ENCODE measurements at places on chromosomes 7 and 10. TPM values are rescaled to one million over a fixed set of nuclear protein-coding genes. Genes with fewer than 3 reads are reported as not detected.
A peak's percentile ranks its signal among the peaks of the same experiment; 100 is the strongest.

The SPOCK2 gene
- 158 TPM for total RNA-seq

The GPR146 gene
- 4.7 TPM for total RNA-seq

- no peak for DNase-seq
Observed at GRCh38 chr7:17902599-17902998, 37.7 kb downstream of the SNX13 start.

DNA sequence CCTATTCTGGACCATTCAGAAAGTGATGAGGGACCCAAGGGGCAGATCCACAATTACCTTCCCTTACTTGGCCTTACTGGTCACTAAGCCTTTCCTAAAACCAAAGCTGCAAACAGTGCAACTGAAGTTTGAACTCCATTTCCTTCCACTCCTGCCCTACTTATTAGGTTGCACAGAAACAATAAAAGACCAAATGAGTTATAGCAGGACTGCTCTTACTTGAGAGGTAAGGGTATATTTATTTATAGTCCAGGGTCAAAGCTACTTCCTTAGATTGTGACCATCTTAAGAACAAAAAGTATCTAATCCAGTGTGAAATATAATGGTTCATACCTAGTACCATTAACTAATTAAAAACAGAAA lies 27.0 kb downstream of the CDK6 start:
- DNase-seq, result no peak

GRCh38 chr7:27191161-27191731 lies 6.2 kb upstream of the HOXA11 start:
- DNase-seq, result no peak

- DNase-seq, result no peak
Observed at GRCh38 chr10:119222966-119223386, 15.6 kb downstream of the GRK5 start.

DNA sequence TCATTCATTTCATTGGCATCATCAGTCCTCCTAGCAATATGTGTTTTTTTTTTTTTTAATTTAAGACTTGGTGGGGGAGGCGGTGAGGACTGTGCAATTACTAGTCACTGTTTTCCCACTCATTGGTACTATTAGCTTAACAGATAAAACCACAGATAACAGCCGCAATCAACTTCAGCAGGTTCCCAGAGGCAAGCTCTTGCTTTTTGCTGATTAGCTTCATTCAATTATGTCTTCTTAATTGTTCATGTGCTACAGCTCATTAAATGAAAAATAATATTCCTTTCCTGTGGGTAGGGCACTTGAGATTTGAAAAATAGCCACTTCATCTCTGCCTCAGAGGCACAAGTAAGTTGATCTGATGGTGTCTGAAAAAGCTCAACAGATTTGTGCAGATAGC lies 215.5 kb downstream of the PCDH15 start:
- DNase-seq, result no peak

DNA sequence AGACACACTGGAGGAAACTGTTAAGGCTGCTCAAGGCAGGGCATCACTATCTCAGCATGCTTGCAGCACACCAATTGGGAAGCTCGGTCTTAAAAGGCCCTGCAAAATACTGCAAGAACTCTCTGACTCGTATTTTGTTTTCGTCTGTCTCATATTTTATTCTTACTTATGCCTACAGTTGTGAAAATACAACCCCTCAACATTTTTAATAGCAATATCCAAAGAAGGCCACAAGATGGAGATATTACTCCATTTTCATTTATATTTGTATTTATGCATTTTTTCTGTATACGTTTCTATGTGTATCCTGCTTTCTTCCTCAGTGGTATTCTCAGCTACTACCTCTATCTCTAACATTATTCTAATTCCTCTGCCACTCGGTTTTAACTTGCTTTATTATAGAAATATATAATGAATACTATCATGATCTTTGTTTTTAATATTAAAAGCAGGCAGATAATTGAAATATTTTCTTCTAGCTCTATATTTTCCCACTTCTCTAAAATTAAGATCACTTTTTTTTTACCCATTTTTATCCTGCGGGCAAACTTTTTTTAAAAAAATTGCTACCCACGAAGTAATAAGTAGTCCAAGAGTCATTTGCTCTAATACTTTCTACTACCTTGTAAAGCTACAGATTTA lies 10.0 kb downstream of the DNAJC1 start:
- DNase-seq, result no peak

- no peak for DNase-seq
Observed at GRCh38 chr7:44380831-44381493, 55.6 kb upstream of the CAMK2B start.

GRCh38 chr10:88253128-88253527 lies 330.0 kb downstream of the RNLS start:
- no peak for DNase-seq

DNA sequence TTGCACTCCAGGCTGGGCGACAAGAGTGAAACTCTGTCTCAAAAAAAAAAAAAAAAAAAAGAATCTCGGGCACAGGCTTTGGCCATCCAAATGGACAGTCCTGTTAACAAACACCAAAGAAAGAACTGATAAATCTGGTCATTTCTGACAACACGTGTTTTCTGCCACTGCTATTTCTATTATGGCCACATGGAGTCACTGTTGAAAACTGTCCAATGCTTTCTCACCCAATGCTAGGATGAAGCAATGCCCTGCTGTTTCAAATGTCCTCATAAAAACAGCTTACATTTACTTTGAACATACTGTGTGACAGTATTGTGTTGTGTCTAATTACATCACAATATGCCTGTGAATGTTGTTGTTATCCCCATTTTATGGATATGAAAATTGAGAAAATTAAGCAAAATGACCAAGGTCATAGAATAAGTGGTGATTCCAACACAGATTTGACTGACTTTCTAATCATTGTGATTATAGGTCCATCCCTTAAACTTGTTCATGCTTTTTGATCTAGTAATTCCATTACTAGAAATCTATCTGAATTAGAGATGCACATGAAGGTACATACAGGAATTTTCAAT lies 19.9 kb upstream of the MAP3K8 start:
- DNase-seq, result no peak

- DNase-seq, result no peak
Observed at GRCh38 chr7:44377681-44378421, 52.5 kb upstream of the CAMK2B start.

- DNase-seq, result peak; percentile 71
Observed at GRCh38 chr7:2715341-2716231, 27.6 kb downstream of the AMZ1 start.

GRCh38 chr7:131164025-131164925 lies 163.4 kb upstream of the MKLN1 start:
- DNase-seq, result no peak

GRCh38 chr7:54961391-54961790 lies 57.4 kb upstream of the EGFR start:
- no peak for DNase-seq

DNA sequence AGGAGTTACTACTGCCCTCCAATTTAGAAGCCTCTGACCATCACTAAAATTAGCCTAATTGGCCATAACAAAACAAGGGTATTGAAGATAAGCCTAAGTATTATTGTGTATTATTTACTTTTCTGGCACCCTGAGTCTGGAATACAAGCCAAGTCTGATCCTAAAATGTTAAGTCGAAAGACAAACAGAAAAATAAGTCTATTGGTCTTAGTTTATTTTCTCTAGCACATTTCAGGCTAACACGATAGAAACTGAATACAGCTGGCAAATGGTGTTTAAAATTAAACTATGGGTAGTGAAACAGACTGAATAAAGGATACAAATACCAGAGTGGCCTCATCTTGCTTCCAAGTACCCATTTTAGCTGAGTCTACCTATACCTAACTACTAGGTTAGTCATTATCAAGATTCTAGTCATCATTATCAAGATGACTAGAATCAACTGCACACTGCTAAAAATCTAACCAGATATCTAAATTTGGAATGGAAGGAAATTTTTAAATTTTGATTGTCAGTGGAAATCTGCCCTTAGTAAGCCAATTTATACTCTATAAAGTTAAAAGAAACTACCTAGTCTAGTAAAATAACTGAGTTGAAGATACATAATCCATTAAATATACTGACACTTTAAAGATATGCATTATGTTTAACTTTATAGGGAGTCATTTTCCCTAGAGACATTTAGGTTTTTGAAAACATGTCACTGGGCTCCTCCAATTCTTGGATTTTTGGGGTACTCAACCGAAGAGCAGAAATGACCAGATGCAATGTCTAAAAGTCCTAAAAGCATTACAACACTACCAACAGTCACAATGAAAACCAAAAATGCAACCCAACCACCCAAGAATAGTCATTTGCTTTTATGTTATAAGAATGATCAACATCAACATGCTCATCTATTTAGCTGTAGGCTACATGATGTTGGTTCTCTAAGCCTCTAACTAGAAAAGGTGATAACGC lies 80.9 kb downstream of the NT5C2 start:
- DNase-seq, result no peak

GRCh38 chr10:58608351-58608750 lies 95.7 kb downstream of the BICC1 start:
- DNase-seq, result no peak

DNA sequence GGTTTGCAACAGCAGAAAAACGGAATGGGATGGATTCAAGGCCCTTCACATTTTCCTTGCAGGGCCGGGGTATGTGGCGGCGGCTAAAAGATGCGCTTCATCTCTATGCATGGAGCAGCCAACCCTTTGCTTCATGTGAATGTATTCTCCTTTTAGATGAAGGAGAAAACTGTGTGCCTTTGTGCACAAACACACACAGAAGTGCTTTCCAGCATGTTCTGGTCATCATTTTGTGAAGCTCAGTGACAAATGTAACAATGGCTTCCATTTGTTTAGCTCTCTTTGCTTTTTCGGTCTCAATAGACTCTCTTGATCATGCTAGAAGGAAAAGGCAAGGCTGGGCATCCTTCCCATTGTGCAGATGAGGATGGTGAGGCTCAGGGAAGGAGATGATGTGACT lies 161.7 kb upstream of the MKI67 start:
- no peak for DNase-seq

- DNase-seq, result no peak
Observed at GRCh38 chr7:71348821-71349681, 217.1 kb downstream of the GALNT17 start.

GRCh38 chr7:91240376-91240941 lies 23.8 kb upstream of the FZD1 start:
- DNase-seq, result no peak

DNA sequence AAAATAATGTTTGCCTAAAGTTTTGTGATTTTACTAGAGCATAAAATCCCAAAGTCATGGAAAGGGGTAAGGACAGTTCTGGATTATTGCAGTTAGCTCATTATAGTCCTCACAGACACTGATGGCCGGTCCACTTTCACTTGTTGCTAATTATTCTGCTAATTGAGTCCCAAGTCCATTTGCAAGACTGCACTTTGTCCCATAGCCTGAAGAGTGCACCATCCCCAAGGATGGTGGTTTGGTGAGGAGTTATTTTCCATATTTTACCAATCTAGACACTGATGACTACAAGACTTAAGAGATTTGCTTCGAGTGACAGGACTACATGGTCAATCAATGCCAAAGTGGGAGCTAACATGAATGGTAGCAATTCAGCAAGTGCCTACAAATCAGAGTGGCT lies 181.8 kb upstream of the CACNA2D1 start:
- no peak for DNase-seq

DNA sequence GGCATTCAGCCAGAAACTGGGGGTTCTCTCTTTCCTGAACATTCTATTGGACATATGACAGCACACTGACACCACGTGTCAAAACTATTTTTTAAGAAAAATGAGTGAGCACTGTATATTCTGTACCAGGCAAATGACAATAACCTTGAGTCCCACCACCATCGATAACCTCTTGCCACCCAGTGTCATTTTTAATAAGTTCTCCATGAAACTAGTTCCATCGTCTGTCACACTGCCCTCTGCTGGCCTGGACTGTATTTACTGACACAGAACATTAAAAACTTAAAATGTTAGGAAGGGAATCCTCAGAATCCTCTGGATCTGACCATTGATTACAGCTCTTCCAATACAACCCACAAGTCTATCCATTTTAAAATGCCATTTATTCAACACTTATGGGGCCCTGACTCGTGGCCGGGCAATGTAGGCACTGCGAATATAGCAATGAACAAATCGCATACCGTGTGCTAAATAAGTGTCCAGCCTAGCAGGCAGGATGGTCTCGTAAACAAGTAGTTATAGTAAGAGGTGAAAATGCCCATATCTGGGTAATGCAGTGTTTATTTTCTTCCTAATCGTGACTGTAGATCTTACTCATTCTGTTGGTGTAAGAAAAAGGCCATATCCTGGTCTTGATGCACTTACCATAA lies 35.9 kb upstream of the CACNB2 start:
- peak; percentile 74 for DNase-seq
